ENCODE measurements at places on chromosomes 3 and 15.

GRCh38 chr3:132822266-132822665, 100.1 kb upstream of the NPHP3 start:
- no peak for DNase-seq

GRCh38 chr3:137992592-137992991, 17.4 kb upstream of the CLDN18 start:
- no peak for DNase-seq

DNA sequence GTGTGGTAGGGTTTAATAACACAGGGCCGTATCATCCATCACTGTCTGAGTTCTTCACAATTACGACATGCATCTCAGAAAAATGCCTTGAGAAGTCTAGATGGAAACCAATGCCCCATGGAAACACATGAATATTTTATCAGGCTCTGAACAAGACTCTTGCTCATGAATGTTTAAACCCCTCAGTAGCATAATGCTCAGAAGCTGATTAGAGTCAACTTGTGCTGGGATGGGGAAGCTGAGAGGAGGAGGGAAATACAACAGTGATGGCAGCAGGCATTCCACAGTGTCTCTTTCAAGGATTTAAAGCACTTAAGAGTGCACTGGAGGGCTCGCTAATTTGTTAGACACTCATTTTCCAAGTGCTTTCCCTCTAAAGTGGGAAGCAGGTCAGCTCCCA, 3.8 kb downstream of the GPR156 start:
- DNase-seq = no peak

- DNase-seq = no peak
Observed at GRCh38 chr3:112605285-112605684, 35.7 kb downstream of the CCDC80 start.

DNA sequence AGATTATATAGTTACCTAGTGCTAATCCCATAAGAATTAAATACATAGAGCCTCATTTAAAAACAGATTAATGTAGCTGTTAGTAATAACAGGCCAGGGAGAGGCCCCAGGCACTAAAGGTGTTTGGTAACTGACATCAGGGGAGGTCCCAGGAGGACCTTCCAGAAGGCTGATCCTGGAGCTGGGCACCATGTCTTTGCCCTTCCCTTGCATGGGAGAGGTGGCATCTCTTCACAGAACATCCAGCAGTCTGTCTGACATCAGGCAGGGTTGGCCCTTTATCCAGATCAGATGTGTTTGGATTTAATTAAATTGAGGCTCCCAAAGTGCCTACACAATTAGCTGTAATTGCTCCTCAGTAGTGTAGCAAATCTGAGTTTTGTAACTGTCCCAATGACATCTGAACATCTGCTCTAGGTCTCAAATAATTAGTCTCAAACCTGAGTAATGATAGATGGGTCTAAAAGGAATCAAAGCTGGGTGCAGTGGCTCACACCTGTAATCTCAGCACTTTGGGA, 53.0 kb downstream of the RLBP1 start:
- no peak for DNase-seq

GRCh38 chr3:126533506-126533905, 9.6 kb downstream of the CHST13 start:
- no peak for DNase-seq

GRCh38 chr3:160707187-160707794, 30.3 kb downstream of the ARL14 start:
- DNase-seq = no peak

- no peak for DNase-seq
Observed at GRCh38 chr3:107032111-107032510, 345.1 kb upstream of the CCDC54 start.

DNA sequence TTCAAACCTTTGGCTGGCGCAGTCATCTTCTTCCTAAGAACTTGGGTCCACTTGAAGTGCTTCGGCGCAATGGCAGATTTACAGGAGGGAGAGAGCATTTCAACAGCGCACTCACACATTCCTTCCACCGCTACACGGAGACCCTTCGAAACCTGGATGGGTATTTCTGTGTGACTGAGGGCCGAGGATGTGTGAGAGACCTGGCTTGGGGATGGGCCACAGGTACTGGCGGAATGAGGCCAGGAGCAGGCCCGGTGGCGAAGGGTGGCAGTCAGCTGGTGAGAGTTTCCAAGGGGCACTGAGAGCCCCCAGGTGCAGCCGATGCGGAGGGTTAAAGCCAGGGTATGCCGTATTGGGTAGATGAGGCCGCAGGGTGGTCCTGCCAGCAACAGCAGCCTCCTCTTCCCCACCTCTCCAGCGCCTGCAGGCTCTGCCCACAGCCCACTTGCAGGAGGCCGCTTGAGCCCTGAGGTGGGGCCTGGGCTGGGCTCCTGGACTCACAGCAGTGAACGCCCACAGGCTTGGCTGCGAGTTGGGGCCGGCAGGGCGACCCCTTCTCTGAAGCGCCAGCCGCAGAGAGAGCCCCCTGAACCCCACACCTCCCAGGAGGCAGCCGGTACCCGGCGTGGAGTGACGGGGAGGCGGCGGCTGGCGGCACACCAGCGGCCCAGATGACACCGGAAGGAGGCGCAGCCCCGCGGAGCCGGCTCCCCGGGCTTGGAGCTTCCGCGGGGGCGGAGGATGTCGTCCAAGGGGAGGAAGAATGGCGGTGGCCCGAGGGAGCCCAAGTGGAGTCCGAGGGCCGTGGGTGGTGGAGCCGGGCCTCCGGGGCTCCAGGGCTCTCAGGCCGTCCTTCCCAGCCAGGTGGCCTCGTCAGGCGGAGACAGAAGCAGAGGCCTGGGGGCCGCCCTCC, 166.5 kb downstream of the NSMCE3 start:
- no peak for DNase-seq

- no peak for DNase-seq
Observed at GRCh38 chr15:88032787-88033186, 223.8 kb downstream of the NTRK3 start.

- DNase-seq = no peak
Observed at GRCh38 chr3:29312960-29313452, 32.1 kb downstream of the RBMS3 start.

- DNase-seq = no peak
Observed at GRCh38 chr3:49629451-49629850, 44.7 kb upstream of the APEH start.

- no peak for DNase-seq
Observed at GRCh38 chr15:59998950-59999611, 5.0 kb upstream of the FOXB1 start.

GRCh38 chr3:153442799-153443487, 280.9 kb downstream of the RAP2B start:
- no peak for DNase-seq

GRCh38 chr15:70669006-70669602, 94.3 kb downstream of the UACA start:
- DNase-seq = no peak

GRCh38 chr3:184005941-184006507, 11.7 kb downstream of the ABCC5 start:
- DNase-seq = no peak

- no peak for DNase-seq
Observed at GRCh38 chr3:76372497-76372896, 587.1 kb upstream of the ZNF717 start.

GRCh38 chr3:16455001-16455400, 58.5 kb downstream of the RFTN1 start:
- DNase-seq = no peak

DNA sequence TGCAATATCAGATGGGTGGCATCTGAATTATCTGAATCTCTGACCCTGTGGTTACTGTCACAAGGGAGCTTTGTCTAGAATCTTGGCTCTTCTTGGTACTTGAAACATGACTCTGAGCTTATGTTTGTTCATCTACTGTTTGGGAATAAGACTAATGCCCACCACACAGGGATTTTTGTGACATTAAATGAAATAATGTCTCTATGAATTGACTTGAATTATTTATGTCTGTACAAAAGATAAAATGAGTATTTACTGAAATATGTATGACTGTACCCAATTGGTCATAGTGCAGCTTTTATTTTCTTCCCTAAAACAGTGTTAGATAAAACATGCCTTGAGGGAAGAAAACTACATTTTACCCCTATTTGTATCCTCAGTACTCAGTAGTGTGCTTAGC, 87.9 kb upstream of the ZPLD1 start:
- DNase-seq = no peak
